Left ventricle myocardium superior (tissue), 1 donor: ENCODE measurements at places on chromosomes 2 and 18.

- DNase-seq = no peak
Observed at GRCh38 chr18:48029296-48029986, 99.0 kb upstream of the SMAD2 start.

- DNase-seq = no peak
Observed at GRCh38 chr18:41504316-41504715, 450.7 kb upstream of the PIK3C3 start.

DNA sequence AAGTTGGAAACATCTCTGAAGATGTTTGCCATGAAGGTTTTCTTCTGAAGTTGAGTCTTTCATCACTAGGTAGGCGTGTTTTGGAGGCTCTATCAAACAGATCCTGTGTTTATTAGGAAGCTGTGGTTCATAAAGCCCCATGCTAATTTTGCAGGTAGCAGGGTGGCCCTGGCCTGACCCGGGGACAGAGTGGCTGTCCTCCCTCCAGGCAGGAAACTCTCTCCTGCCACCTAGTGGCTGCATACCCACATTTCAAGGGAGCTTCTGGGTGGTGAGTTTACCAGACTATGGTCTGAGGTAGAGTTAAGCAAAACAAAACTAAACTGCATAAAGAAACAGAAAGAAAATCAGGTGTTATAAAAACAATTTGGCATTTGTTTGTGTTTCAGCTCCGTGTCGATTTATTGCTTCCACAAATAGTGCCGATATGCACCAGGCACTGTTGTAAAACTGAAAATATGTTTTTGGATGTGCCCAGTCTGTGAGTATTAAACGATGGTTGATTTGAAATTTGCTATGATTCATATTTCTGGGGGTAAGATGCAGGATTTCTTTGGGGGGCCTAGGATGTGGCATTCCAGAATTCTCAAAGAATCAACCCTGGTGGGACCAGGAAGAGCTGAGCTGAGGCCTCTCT lies 26.0 kb upstream of the IL37 start:
- no peak for DNase-seq

DNA sequence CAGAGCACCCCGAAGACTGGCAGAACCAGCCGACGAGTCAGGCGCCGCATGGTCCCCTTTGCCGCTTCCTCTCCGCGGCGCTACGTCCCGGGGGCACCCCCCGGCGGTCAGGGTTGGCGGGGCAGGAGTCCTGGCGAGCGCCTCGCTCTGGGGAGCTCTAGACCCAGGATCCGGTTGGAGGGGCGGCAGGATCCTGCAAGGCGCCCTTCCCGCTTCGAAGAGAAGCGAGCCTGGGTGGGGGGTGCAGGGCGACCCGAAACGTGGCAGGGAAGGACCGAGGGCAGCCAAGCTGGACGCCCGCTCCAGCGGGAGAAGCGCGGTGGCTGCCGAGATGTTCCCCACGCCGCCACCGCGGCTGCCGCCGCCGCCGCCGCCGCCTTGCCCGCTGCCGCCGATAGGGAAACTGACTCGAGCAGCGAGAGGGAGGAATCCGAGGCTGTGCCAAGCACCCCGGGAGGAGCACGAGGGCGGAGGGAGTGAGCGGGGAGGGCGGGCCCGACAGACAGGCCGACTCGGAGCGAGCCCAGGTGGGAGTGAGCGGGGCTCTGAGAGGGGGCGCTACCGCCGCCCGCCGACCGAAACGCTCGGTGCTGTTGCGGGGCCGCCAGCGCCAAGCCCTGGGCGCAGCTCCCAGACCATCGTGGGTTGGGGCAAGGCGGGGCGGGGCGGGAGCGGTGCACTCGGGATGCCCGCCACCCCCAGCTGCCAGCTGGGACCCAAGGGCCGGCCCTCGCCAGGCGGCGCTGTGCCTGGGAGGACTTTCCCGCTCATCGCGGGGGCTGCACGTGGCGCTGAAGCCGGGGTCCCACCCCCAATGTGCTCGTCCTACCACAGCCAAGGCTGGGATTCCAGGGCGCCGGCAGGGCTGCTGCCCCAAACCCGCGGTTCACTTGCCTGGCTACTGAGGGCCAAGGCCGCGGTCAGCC lies at the start of gene GALNT14:
GALNT14 (minus strand) TSS at position 404 of the 926 bp plus-strand sequence; CDS start at position 50, 354 bp downstream.
- DNase-seq = peak; percentile 70

- DNase-seq = peak; percentile 90
Observed at GRCh38 chr18:13264091-13265007, 45.8 kb downstream of the LDLRAD4 start.

DNA sequence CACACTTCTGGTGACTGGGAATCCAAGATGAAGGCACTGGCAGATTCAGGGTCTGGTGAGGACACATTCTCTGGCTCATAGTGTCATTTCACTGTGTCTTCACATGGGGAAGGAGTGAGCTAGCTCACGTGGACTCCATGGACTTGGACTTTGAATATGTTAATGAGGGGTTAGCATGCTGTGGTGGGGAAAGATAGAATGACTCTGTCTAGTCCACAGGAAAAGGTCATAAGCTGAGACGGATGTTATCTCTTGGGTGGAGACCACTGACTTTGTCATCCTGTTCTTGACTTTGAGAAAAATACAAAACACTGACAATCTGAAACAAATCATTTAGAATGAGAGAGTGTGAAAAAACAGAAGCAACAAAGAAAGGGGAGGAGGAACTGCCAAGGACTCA lies 145.9 kb downstream of the PIK3C3 start:
- DNase-seq = no peak

GRCh38 chr2:226766352-226767055 lies 33.1 kb downstream of the IRS1 start:
- DNase-seq = no peak

- no peak for DNase-seq
Observed at GRCh38 chr2:196403471-196403870, 232.1 kb upstream of the STK17B start.

DNA sequence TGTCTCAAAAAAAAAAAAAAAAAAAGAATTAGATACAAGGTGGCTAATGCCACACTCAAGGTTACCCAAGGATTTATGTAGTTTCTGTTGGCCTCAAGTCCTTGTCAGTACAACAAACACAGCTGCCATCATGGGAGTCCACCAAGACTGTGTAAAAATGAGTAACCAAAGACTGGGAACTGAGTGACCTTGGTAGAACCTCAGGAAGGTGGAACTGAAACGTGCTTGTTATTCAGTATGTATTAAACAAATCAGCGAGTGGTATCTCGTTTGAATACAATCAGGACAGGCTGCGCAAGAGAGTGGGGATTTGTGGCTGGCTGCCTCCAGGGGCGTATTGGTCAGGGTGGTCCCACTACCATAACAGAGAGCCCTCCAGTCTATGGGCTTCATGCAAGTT lies 1.6 kb upstream of the SFTPB start:
- no peak for DNase-seq

- DNase-seq = no peak
Observed at GRCh38 chr2:187545238-187545751, 8.9 kb downstream of the TFPI start.

DNA sequence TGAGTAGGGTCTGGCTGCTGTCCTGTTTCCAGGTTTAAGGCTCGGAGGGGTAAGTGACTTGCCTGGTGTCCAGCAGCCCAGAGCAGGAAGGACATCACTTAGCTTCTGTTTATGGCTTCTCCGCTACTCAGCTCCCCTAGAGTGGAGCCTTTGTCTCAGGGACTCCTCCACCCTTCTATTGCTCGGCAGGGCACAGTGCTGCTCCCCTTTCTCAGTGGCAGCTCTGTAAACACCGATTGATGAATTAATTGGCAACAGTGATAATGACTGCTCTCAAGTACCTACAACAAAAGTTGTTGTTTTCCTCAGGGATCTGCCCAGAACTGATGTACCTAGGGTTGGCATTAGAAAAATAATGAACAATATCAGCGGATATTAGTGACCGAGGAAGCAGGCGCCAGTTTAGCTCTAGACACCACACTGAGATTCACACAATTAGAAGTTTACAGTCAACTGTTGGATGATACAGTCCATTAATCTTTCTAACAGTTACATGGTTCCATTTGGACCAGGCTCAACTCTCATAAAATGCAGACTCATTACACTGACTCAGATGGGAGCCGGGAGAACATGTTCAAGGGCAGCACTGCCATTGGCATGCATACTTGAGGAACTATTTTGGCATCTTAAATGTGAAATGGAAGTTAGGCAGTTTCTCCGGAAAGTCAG lies 265.7 kb downstream of the MTX2 start:
- DNase-seq = no peak

DNA sequence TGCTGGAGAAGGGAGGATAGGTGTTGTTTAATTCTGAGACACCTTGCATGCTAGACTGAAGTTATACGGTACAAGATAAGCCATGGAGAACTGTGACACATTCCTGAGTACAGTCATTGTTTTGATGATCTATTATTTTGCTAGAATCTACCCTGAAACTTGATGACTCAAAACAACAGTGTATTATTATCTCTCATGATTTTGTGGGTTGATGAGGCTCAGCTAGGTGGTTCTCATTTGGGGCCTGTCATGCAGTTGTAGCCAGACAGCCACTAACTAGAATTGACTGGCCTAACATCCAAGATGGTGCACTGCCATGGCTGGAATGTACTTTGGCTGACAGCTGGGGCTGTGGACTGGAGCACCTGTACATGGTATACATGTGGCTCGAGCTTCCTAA lies 5.4 kb upstream of the IL1R1 start:
- no peak for DNase-seq

DNA sequence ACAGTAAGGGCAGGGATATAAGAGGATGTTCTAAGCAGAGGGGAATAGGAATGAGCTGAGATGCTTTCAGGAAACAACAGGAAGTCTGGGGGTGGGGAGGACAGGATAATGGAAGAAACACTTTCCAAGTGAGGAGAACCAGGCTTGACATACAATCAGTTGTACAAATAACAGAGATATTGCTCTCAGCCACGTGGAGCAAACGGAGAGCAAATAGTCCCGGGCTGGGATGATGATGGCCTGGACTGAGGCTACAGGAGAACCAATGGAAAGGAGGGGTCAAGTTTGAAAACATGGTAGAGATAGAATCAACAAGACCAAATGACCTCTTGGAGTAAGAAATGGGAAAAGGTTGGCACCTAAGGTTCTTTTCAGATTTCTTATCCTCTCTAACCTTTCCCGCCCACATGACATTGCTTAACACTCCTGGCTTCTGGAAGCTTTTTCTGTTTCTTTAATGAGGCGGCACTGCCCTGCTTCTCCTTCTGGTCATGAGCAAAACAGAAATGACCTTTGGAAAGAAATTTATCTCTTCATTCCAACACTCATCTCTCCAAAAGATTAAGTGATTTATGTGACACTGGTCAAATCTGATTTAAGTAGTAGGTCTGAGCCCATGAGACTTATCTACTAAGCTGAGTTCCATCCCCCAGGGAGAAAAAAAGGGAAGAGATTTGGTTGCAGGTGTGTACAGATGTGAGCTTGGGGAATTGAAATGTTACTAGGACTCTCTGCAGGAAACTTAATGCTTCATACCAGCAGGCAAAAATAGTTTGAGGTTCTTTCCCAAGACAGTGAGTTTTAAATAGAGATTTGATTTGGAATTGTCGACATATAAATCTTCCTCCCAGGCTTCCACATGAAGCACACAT lies 442.9 kb upstream of the HNRNPA3 start:
- DNase-seq = no peak

DNA sequence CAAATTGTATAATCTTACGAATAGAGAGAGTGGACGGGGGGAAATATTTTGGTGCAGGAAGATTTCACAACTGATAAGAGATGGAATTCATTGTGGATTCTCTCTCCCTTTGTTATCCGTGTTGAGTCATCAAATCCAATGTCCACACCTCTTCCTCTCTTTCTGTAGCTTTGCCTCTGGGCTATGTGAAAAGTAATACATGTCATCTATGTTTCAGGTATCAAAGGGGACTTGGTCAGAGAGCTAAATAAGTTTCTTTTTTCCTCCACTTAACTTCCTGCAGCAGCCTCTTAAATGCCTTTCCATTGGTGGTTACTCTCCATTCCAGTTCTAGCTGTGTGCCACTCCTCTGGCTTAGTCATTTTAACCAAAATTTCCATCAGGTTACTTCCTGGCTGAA lies 169.3 kb upstream of the NXPH2 start:
- no peak for DNase-seq

- no peak for DNase-seq
Observed at GRCh38 chr2:203590496-203590895, 55.4 kb upstream of the RAPH1 start.
